Smooth muscle cell of the coronary artery (primary cell): ENCODE measurements at places on chromosomes 16 and 17. TPM values are rescaled to one million over a fixed set of nuclear protein-coding genes. Genes with fewer than 3 reads are reported as not detected.

Gene AATF
- total RNA-seq: 25.0 and 35.8 TPM in 2 replicates

Gene DPEP2
- total RNA-seq: not detected in 2 replicates

Gene SDR42E1
- 0.08 and 0.12 TPM in 2 replicates for total RNA-seq

Gene RHBDL1
- 0.98 and 6.6 TPM in 2 replicates for total RNA-seq

Gene TBC1D3E
- total RNA-seq: not detected in 2 replicates

Gene HSPB9
- total RNA-seq: not detected in 2 replicates

Gene TRAPPC2L
- 74.5 and 79.6 TPM in 2 replicates for total RNA-seq

Gene MEAK7
- total RNA-seq: 10.6 and 11.6 TPM in 2 replicates

Gene MYH8
- not detected in 2 replicates for total RNA-seq

Gene CACNG4
- total RNA-seq: not detected in 2 replicates

Gene P2RX5
- total RNA-seq: 0.38 TPM in 1 of 2 replicates, not detected in the other

Gene OR4D1
- total RNA-seq: not detected in 2 replicates

Gene CDRT4
- 0.59 and 1.5 TPM in 2 replicates for total RNA-seq

Gene PKMYT1
- 1.3 TPM in 1 of 2 replicates, not detected in the other for total RNA-seq

Gene ACSM2B
- total RNA-seq: not detected in 2 replicates

Gene CD300LB
- total RNA-seq: not detected in 2 replicates

Gene USP43
- under 0.01 TPM in 1 of 2 replicates, not detected in the other for total RNA-seq

Gene PRSS36
- total RNA-seq: 0.45 TPM in 1 of 2 replicates, not detected in the other

Gene GUCY2D
- total RNA-seq: not detected in 2 replicates

Gene LAT
- total RNA-seq: 0.23 and 0.47 TPM in 2 replicates

Gene CCL4L2
- total RNA-seq: not detected in 2 replicates

Gene PTX4
- not detected in 2 replicates for total RNA-seq

Gene CDH3
- total RNA-seq: under 0.01 and 0.15 TPM in 2 replicates
